Fibroblast of skin of right biceps (primary cell): ENCODE measurements at places on chromosomes 1 and 21.
A peak's percentile ranks its signal among the peaks of the same experiment; 100 is the strongest.

DNA sequence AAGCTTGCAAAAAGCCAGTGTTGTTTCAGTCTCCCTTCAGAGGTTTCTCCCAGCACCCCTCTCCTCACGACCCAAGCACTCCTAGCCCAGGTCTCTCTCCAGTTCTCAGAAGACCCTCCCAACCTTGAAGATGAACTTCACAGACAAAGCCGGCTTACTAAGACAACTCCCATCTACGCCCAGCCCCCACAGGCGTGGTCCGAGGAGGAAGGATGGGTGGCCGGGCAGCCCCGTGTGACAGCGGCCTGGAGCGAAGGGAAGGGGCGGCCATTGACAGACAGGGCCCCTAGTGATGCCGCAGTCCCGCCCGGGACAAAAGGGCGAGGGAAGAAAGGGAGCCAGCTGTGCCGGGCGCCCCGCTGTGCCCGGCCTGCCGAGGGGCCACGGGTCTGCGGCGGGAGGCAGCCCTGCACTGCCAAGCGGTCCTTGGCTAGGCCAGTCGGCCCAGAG is 6.9 kb downstream of the PAX7 start:
- no peak for DNase-seq

DNA sequence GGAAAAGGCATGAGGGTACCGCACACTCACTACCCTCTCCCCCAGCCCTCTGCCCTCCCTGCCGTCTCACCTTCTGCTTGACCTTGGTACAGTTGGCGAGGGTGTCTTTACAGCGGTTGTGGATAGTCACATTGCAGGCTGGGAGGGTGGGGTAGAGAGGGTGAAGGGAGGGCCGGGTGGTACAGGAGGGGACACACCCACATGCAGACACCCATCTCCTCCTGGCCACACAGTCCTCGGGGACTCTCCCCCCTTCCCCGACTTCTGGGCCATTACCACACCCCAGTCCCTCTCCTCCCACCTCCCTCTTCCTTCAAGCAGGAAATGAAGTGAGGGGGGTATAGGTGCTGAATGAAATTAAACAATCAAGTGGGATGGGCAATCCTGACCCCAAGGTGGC is 11.6 kb downstream of the ARHGEF2 start:
- no peak for DNase-seq

- DNase-seq, result peak; percentile 47
Observed at GRCh38 chr1:223713546-223714420, 1.4 kb downstream of the CAPN2 start.

- DNase-seq, result no peak
Observed at GRCh38 chr1:79472067-79472656, 465.6 kb upstream of the ADGRL4 start.

DNA sequence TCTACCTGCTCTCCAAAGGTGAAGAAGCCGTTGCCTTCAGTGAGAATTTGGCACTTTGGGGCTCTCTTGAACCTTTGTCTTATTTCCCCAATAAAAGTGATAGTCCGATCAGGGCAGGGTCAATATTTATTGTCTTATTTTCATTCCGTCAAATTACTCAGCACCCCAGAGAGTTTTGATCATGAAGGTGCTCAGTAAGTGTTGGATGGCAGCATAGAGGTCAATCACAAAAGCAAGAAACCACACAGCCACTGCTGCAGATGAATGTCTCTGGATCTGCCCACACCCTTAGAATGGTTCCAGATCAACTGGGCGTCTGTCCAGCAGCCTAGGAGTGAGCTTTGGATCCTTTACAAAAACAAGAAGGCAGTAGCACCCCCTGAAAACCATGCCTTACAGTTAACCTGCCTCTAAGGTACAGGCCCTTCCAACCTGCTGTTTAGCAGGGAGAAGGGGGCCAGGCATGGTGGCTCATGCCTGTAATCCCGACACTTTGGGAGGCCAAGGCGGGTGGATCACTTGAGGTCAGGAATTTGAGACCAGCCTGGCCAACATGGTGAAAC is 97.3 kb downstream of the PSMG1 start:
- no peak for DNase-seq

GRCh38 chr1:178768423-178768822 is 43.4 kb downstream of the RALGPS2 start:
- peak; percentile 12 for DNase-seq

DNA sequence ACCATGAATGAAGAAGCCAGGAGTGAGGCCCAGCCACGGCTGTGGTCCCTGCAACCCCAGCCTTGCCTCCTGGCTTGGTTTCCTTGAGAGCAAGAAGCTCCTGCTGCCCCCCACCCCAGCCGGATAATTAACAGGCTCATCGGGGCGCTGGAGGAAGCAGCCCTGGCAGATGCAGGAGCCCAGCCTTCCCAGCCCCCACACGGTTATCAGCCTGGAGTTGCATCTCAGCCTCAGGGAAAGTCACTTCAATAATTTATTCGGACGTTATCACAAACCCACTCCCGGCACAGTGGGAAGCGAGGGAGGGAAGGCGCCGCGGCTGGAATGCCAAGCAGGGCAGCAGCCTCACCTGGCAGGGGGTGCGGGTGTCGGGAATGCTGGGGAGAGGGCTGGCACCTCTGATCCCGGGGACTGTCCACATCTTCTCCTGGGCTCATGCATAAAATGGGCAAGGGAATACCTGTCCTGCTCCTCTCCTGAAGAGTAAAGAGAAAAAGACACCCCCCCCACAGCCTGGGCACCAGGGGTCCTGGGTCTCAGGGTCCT is 43.3 kb upstream of the LRP8 start:
- DNase-seq, result no peak

DNA sequence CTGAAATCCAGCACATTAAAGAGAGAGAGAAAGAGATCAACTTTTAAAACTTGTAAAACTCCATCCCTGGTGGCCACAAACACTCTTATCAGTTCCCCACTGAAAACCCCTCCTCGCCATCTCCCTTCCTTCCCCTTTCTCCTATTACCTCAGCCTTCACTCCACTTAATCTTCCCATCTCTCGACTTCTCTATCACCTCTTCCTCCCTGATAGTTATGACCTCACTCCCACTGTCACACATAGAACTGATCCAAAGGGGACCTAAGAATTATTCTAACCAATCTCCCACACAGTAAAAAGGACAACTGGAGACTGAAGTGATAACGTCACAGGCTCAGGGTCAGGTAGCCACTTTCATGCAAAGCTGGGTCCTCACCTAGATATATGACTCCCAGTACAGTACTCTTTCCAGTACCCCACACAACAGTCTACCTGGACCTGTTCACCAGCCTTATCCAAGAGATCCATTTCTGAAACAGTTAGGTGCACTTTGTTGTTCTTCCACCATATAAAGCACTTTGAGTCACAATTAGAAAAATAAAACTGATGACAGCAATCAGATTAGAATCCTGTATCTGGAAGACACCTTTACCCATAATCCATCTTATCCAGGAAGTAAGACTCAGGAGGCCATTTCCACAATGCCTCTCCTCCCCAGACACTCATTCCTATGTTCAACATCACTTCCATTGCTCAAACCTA is 324.8 kb downstream of the SMYD3 start:
- DNase-seq, result no peak

GRCh38 chr1:210792250-210793102 is 341.5 kb downstream of the KCNH1 start:
- peak; percentile 83 for DNase-seq

DNA sequence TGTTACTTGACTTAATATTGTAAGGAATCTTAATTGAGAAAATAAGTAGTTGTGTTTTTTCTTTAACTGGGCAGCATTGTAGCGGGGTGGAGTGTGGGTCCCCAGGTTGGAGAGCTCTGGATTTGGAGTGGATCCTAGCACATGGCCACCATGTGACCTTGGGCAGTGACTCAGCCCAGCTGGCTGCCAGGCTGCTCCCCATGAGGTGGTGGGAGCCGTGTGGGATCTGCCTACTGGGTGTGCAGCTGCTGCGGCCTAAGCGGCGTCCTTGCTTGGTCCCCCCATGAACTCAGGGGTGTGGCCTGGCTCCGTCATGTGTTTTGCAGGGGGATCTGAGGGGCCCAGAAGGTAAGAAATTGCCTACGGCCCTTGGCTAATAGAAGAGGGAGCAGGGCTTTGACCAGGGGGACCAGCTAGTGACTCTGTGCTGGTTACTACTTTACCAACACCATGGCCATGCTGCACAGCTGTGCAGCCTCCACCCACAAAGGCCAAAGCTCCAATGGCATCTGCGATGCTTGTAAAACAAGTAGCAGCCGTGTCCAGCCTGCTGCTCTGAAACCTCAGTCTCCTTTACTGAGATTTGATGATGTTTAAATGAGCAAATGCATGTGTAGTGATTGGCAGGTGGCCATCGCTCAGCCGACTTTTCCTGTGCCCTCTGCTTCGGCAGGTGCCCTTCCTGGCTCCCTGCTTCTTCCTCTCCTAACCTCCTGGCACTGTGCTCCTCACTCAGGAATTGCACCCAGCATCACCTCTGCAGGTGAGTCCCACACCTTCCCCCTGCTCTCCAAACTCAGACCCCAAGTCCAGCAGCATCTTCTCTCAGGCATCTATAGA is 68.3 kb downstream of the ADARB1 start:
- DNase-seq, result peak; percentile 75

DNA sequence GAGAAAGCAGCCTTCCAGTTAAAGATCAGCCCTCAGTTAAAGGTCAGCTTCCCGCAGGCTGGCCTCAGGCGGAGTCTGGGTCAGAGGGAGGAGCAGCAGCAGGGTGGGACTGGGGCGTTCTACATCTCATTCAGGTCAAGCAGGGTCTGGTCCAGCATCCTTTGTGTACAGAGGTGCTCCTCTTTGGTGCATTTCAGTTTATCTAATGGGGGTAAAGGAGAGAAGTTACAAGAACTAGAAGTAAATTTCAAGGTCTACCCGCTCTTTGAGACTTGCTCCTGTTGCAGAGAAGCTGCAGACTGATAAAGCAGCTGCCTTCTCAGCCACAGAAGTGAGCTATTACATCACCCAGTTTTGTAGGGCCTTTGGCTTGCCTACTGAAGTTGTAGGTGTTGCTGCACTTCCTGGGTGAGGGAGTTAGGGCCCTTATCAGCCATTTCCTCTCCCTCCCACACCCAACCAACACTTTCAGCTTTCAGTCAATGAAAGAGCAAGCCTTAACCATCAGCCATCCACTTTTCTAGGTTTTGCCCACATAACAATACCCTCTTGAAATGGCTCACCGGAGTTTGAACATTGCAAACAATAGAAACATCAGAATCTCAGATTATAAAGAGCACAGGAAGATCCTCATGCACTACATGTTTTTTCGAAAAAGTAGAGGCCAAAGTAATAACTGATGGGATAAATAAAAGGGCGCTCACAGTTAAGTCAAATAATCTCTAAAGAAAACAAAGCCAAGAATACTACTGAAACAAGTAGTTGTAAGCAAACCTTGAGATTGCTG is 2.8 kb upstream of the NUP210L start:
- no peak for DNase-seq

GRCh38 chr1:47608296-47608875 is 170.5 kb downstream of the FOXD2 start:
- no peak for DNase-seq

DNA sequence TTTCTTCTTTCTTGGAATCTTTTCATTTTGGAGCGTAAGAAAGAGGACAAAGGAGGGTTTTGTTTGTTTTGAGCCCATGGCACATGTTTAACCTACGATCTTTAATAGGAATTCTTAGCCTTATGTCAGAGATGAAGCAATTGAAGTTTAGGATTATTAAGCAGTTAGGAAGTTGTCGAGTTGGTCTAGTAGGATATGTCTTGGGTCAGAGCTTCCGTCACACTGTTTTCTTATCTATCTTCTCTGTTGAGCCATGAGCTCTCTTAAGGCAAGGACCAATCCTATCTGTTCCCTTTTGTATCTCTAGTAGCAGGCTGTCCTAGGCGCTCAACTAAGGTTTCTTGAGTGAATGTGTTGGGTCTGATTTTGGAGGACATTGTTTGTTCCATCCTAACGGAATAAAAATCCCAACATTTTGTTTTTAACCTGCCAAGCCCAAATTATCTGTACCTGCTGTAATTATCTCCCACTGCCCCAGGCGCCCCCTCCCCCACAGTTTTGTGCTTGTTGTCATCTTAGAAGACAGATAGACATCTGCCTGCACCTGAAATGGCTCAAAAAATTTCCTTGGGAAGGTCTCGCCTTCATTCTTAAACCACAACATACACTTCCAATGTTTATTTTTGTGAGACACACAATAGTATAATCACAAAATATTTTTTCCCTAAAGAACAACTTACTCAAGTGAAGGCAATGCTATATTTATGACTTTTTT is 95.3 kb upstream of the GADD45A start:
- no peak for DNase-seq

- DNase-seq, result no peak
Observed at GRCh38 chr1:151197863-151198253, 494 bp upstream of the PIP5K1A start.

DNA sequence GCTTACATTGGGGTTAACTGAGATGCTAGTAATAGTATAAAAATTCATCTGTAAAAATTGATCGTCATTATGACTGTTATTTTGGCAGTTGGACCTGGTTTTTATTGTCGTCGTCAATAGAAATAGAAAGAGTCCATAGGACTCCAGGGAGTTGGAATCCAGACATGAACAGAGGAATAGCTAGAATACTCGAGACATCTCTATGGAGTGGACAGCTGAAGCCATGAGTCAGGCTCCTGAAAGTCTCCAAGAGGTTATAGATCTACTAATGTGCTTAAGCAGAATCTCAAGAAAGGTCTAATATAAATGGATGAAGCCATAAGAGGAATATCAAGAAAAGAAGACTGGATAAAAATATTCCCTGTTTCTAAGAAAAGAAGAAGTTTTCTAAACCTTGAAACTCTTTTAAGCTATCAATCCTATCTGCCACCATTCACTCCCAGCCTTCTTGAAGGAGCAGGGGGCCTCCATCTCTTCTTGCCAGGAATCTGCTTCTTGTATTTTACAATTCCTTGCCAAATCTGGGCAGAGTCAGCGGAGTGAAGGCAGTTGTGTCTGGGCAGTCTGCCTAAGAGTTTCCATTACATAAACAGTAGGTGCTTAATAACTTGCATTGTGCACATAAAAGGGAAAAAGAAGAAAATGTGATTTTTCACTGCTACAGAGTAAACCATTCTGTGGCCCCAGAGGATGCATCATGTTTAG is 163.3 kb downstream of the ST6GALNAC5 start:
- no peak for DNase-seq

DNA sequence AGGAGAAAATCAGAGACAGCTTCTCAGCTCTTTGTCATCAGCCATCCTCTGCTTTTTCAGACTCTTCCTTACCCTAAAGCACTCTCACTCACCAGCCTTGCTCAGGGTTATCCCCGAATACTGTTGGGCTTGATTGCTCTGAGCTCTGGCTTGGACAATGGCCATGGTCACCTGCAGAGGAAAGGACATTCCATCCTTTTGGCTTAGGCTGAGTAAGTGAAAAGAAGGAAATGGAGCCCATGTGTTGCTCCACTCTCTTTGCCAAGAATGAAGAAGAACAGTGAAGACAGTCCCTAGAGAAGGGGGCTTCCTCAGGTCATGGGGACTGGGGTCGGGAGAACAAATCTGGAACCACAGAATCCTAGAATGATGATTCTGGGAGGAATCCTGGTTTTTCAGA is 2.3 kb downstream of the MTMR11 start:
- DNase-seq, result no peak

DNA sequence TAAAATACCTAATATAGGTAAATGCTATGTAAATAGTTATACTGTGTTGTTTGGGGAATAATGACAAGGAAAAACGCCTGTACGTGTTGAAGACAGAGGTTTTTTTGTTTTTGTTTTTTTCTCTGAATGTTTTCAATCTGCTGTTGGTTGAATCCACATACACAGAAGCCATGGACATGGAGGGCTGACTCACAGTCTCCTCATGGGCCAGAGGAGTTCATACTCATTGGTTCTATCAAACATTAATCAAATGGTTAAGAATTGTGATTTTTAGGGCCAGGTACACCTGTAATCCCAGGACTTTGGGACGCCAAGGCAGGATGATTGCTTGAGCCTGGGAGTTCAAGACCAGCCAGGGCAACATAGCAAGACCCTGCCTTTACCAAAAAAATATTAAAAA is 20.5 kb downstream of the MIER1 start:
- no peak for DNase-seq

- peak; percentile 7 for DNase-seq
Observed at GRCh38 chr1:46102769-46103476, 29.5 kb downstream of the PIK3R3 start.
